KBM-7 (cell line): ENCODE measurements at places on chromosomes 11 and 22.
A peak's percentile ranks its signal among the peaks of the same experiment; 100 is the strongest.

GRCh38 chr11:69686856-69687255 is 11.7 kb upstream of the LTO1 start:
- DNase-seq = no peak

DNA sequence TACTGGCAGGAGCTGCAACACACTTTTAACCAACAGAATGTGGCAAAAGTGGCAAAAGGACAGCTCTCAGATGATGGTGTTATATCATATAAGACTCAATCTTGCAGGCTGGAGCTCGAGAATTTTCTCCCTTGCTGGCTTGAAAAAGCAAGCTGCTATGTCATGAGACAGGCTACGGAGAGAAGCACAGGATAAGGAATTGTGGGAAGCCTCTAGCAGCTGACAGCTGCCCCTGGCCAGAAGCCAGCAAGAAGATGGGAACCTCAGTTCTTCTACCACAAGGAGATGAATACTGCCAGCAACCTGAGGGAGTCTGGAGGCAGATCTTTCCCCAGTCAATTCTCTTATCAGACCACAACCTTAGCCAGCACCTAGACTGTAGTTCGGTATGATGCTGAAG is 24.6 kb downstream of the FXYD6 start:
- no peak for DNase-seq

GRCh38 chr11:27693398-27693797 is 6.9 kb downstream of the BDNF start:
- no peak for DNase-seq

GRCh38 chr11:77087723-77088225 is 14.9 kb upstream of the OMP start:
- no peak for DNase-seq

GRCh38 chr11:75325713-75326438 is 25.6 kb downstream of the ARRB1 start:
- DNase-seq = no peak

DNA sequence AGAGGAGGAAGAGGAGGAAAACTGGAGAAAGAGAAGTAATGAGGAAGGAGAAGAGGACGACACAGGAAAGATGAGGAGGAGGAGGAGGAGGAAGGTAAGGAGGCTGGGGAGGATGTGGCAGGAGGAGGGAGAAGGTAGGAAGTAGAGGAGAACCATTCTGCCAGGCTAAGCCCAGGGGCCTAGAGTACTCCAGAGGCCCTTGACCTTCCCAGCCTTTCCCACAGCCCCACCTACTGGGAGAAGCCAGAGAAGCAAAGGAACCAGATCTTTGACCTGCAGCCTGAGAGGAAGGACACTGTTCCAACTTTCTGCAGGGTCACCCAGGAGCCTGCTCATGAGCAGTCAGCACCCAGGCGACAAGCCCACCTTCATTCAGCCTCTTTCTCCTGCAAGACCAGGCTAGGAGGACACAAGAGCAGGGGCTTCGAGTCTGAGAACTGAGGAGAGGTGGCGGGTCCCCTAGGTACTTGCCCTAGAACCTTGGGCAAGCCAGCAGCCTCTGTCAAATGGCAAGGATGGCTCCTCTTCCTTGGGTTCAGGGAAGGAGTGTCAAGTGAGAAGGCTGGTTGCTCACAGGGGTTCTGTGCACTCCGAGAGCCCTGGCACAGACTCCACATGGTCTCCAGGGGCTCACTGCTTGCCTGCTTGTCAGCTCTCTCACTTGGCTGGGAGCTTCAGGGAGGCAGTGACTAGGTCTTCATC is 27.9 kb upstream of the OAF start:
- peak; percentile 19 for DNase-seq

DNA sequence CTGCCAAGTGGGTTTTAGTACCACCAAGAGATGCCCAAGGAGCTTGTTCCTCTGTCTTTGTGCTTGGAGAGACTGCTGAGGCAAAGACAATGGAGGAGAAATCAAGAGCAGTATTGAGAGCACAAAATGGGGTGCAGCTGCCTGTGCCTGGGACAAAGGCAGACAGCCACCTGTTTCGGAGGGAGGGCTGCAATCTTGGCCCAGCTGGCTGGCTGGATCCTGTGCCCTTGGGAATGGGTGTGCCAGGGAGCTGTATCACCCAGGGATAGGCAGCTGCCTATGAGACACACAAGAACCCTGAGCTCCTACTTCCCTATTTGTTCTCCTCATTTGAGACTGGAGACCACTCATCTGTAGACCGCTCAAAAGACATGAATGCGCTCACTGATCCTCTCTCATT is 23.3 kb upstream of the CHRM4 start:
- DNase-seq = no peak

DNA sequence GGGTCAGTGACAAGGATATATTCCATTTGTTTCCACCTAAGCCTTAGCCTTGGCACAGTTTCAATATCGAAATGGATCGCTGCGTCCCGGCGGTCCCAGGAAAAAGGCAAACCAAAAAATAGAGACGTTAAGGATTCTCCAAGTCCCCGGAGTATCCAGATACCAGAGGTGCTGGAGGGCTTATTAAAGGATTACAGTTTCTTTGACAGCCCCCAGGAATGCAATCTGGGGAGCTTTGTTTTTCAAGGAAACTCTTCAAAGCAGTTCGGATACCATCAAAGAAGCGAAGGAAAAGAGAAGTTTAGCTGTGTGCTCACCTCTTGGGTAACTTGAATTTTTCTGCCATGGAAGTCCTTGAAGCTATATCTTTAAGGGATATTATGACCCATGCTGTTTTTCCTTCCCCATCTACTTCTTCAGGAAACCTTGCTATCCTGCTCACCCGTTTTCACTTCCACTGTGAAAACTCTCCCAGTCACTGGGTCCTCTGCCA is 600 bp upstream of the GPR83 start:
- no peak for DNase-seq

DNA sequence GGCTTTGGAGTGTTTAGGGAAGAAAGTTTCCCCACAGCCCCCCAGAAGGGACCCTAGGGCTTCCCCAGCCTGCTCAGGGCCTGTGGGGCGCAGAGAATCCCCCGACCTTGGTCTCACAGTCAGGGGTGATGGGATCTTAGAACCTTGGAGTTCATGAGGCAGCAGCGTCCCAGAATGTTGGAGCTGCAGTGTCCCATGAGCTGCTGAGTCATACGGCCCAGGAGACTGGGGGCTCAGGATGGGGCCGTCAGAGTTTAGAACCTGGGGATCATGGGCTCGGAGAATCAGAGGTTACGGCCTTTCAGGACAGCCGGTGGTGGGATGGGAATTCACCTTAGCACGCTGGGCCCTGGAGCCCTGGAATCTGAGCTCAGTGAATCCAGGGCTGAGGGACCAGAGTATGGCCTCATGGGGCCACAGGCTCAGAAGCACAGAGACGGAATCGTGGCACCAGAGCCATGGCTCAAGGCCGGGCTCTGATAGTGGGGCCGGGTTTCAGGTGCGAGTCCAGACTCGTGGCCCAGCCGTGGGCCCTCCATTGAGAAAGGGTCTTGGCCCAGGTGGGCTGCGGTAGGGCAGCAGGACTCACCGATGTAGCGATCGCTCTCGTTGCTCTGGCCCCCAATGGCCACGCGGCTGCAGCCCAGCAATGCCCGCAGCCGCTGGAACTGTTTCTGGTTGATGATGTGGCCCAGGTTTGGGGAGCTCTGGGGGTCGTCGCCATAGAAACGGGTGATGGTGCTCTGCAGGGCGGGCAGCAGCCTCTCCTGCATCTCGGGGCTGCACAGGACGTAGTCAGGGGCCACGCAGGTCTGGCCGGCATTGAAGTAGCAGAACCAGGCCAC is 9.5 kb downstream of the ALDH3B2 start:
- no peak for DNase-seq

DNA sequence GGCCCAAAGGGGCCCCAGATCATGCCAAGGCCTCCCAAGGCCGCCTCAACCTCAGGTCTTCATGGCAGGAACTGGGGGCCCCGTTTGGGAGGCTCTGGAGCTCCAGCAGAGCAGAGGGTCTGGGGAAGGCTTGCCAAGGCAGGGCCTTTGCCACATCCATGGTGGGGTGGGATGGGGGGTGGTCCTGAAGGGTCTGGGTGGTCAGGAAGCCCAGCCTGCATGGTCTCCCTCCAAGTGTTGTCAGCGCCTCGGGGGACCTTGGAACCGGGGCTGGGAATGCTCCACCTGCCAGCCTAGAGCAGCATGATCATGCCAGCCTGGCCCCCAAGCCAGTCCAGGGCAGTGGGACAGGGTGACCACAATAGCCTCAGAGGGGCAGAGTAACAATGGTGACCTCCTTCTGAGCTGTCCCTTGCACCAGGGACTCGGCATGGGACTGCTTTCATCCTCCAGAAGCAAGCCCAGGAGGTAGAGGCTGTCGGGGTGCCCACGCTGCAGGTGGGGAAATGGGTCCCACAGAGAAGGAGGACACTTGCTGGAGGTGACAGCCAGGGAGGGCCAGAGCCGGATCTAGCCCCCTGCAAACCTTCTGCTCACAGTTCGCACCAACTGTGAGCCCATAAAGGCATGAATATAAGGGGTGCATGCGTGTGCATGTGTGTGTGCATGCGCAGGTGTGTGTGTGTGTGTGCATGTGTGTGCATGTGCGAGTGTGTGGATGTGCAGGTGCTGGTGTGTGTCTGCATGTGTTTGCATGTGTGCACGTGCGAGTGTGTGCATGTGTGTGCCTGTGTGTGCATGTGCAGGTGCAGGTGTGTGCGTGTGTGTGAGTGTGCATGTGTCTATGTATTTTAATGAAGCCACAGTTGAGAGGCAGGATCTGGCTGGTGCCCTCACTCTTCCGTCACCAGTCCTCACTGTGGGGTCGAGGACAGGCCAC is 63.8 kb downstream of the MYEOV start:
- no peak for DNase-seq

- DNase-seq = peak; percentile 32
Measured at GRCh38 chr11:119155733-119156492, 7.1 kb downstream of the ABCG4 start.

- DNase-seq = no peak
Measured at GRCh38 chr11:16796311-16796710, 57.9 kb downstream of the C11orf58 start.

- no peak for DNase-seq
Measured at GRCh38 chr22:29715240-29715639, 4.6 kb upstream of the CABP7 start.

GRCh38 chr11:114758627-114759026 is 80.3 kb downstream of the NXPE2 start:
- DNase-seq = no peak

DNA sequence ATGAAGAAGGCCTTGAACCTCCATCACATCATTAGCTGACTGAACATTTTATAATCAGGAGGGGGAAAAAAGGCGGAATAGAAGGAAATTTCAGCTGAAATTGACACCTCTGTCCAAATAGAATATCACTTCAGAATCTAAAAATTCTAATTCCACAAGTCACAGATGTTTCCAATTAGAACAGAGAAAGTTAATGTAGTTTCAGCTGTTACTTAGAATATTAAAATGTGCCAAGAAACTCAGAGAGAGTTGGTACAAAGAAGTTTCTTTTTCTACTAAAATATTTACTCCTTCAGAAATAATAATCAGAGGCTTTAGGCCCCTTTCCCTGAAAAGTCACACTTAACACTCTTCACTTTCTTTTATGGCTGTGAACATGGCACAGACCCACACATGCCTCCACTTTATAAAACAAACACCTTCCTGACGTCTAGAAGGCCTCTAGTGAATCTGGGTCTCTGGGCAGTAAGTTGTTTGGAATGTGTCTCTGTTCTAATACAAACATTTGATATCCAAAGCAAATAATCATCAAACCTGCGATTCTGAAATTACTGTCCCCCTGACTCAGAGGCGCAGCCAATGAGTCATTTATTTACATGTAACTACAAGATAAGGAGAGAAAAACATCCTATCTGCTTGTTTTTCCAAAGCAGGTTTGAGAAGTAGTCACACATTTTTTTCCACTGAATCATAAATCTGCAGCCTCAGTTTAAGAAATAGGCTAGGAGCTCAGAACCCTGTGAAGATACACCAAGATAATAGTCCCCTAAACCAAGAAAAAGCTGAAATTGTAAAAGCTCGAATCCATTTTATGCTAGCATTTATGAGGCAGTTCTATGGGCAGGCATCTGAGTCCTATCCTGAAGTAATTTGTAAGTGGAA is 148.4 kb downstream of the ME3 start:
- DNase-seq = no peak

DNA sequence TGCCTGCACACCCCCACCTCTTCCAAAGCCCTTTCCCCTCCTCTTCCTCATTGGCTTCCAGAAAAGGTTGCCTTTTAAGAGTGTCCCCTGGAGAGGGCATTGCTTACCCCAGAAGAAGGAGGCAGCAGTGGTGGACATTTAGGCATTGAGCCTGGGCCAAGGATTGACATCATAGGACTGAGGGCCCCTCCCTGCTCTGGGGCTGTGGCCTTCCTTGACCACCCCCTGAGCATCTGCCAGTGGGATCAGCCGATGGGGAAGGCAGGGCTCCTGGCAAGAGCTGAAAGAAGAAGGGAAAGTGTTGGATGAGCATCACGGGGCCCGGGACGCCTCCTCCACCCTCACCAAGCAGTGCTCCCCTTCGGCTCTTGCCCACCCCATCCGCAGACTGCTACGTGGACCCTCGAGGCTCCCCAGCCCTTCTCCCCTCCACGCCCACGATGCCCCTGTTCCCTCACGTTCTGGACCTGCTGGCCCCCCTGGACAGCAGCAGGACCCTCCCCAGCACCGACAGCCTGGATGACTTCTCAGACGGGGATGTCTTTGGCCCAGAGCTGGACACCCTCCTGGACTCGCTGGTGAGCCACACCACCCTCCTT is 37.4 kb downstream of the ZC3H7B start:
- no peak for DNase-seq

DNA sequence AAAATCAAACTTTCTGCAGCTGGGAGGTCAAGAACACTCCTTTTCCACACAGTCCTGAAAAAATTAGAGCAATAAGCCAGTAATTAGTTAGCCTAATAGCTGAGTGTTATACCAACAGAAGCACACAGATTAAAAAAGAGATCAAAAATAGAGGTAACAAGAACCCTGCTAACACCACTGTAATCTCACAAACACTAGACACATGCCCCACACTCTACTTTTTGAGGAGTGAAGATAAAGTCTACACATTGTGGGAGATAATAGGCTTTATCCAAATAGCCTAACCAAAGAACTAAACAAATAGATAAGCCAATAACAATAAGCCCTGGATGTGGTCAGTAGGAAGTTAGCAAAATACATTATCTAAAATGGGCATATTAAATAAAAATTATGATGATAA is 372.7 kb upstream of the ANO5 start:
- DNase-seq = no peak

- no peak for DNase-seq
Measured at GRCh38 chr22:41411021-41411851, 29.5 kb downstream of the TEF start.

- DNase-seq = no peak
Measured at GRCh38 chr11:35588627-35589026, 29.6 kb upstream of the FJX1 start.

- peak; percentile 94 for DNase-seq
Measured at GRCh38 chr11:59810189-59810910, at the start of gene MRPL16. TSS of gene MRPL16 (minus strand) at chr11:59810778. CDS start at chr11:59810658, 120 bp downstream.
